Muscle of leg (tissue), 16 donors: ENCODE measurements at places on chromosomes 5 and 9. TPM values are rescaled to one million over a fixed set of nuclear protein-coding genes. Genes with fewer than 3 reads are reported as not detected.
A peak's percentile ranks its signal among the peaks of the same experiment; 100 is the strongest.

DNA sequence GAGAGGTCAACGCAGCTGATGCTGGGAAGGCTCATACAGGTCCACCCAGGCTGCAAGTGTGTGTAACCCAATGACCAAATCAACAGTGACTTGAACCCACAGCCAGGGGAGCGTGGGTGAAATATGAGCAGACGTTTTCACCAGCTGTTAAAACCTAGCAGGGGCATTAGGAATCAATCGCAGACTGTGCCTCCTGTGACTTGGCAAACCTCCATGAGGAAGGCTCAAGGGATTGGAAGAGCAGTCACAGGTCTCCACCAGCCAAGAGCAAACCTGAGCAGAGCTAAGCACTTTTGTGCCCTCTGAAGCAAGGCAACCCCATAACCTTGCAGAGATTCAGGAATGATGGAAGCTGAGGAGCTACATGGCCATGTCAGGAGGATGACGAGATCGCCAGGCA, 25.5 kb downstream of the INSYN2B start:
- no peak for DNase-seq

The SAXO1 gene
- total RNA-seq = 0.04 TPM

DNA sequence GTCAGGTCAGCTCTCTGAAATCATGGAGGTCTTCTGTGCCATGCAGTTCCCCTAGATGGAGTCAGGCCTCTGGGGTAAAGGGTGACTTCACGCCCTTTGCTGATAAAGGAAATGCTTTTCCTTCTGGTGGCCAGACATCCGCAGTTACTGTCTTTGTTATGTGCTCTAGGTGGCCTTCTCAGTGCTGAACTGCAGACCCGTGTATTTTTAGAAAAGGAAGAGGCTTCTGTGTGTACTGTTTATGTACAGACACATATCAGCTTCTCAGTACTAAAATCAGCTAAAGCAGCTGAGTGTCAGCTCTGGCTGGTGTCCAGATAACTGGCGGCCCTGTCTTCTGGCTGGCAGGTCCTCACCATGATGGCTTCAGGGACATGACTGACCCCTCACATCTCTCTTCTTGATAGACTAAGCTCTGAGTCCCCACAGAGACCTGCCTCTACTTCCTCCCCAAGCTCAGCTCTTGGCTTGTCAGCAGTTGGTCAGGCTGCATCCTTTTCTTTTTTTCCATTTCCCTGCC, 75.3 kb downstream of the ARHGAP26 start:
- DNase-seq = peak; percentile 68

The LVRN gene
- 3.3 TPM for total RNA-seq

DNA sequence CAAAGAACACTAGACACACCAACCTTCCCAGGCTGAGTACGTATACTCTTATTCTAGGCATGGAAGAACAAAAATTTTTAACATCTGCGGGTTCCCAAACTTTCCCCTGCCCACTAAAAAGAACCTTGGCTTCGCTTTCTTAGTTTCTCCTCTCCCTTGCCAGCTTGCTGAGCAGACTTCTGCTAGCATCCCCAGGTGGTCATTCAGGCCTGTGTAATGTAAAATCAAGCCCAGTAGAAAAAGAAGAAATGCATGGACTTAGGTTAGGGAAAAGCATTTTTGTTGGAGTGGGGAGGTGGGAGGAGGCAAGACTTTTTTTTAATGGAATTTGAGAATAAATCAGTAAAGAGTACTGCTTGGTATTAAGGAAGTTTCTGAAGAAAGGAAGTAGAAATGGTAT, 331.0 kb upstream of the TLE4 start:
- no peak for DNase-seq

GRCh38 chr5:102760815-102761214, 5.7 kb downstream of the PAM start:
- peak; percentile 13 for DNase-seq
